Smooth muscle cell of trachea (primary cell): ENCODE measurements at places on chromosomes 1 and 21. TPM values are rescaled to one million over a fixed set of nuclear protein-coding genes. Genes with fewer than 3 reads are reported as not detected.

The CD53 gene
- not detected in 2 replicates for total RNA-seq

The LORICRIN gene
- not detected in 2 replicates for total RNA-seq

The RTCA gene
- 41.5 and 44.7 TPM in 2 replicates for total RNA-seq

The WLS gene
- 164 and 195 TPM in 2 replicates for total RNA-seq

The LRRC3 gene
- total RNA-seq: 0.44 and 0.66 TPM in 2 replicates

The AIM2 gene
- 0.58 TPM in 1 of 2 replicates, not detected in the other for total RNA-seq

The POGK gene
- total RNA-seq: 19.5 and 23.8 TPM in 2 replicates

The AMY1B gene
- not detected in 2 replicates for total RNA-seq

The GBP2 gene
- total RNA-seq: 47.7 and 60.5 TPM in 2 replicates

The IL12RB2 gene
- not detected in 2 replicates for total RNA-seq

The MPZ gene
- total RNA-seq: 0.87 and 0.99 TPM in 2 replicates
